Calu3 (cell line): ENCODE measurements at places on chromosomes 1 and 21. TPM values are rescaled to one million over a fixed set of nuclear protein-coding genes. Genes with fewer than 3 reads are reported as not detected.

IL12RB2 gene
- not detected in 2 replicates for total RNA-seq

NEXN gene
- total RNA-seq, result 1.9 and 2.0 TPM in 2 replicates

TCHHL1 gene
- total RNA-seq, result not detected in 2 replicates

DYRK3 gene
- 7.6 and 8.0 TPM in 2 replicates for total RNA-seq

DMRTA2 gene
- total RNA-seq, result 0.19 and 0.37 TPM in 2 replicates

PTGFR gene
- 0.35 and 0.37 TPM in 2 replicates for total RNA-seq

TOMM20 gene
- total RNA-seq, result 120 and 151 TPM in 2 replicates

KCNN3 gene
- total RNA-seq, result 0.27 TPM in 1 of 2 replicates, not detected in the other

TNFAIP8L2 gene
- not detected in 2 replicates for total RNA-seq

KHDC4 gene
- 99.3 and 107 TPM in 2 replicates for total RNA-seq
